GM20000 (cell line): ENCODE measurements at places on chromosomes 3 and 15.

GRCh38 chr3:130658678-130659077, 88.0 kb downstream of the PIK3R4 start:
- no peak for DNase-seq

DNA sequence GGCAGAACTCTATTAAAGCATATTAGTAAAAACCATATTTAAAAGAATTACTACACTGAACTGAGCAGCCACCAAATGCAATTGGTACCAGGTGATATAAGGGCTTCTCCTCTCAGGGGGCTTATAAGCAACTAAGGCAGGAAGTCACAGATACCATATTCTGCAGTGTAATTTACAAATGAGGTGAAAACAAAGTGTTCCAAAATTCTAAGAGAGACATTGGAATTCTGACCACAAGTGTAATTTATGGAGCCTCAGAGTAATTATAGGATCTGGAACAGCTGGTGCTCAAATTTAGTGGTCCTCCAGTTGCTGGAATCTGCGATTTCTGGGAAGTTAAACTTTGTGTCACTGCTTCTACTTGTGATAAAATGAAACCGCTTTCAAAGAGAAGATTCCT, 3.1 kb upstream of the NR1I2 start:
- no peak for DNase-seq

DNA sequence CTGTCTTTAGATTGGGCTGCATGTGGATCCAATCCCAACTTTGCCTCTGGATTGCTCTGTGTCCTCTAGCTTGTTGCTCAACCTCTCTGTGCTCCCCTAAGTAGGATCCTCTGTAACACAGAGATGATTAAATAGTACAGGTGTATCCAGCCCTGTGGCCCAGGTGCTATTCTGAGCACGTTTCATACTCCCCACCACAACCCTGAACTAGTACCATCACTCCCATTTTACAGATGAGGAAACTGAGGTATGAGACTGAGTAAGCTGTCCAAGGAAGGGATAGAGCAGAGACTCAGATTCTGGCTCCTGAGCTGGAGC, 7.2 kb downstream of the ISG20 start:
- DNase-seq = no peak

GRCh38 chr3:123449997-123450604, 1.2 kb upstream of the ADCY5 start:
- no peak for DNase-seq

DNA sequence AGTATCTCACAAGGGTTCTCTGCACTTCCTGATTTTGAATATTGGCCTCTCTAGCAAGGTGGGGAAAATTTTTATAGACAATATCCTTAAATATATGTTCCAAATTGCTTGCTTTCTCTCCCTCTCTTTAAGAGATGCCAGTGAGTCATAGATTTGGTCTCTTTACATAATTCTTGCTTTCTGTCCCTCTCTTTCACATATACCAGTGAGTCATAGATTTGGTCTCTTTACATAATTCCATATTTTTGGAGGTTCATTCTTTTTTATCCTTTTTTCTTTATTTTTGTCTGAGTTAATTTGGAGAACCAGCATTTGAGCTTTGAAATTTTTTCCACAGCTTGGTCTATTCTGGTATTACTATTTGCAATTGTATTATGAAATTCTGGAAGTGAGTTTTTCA, 77.7 kb upstream of the NUDT16 start:
- DNase-seq = no peak
